ENCODE measurements at places on chromosomes 3 and 15.
A peak's percentile ranks its signal among the peaks of the same experiment; 100 is the strongest.

DNA sequence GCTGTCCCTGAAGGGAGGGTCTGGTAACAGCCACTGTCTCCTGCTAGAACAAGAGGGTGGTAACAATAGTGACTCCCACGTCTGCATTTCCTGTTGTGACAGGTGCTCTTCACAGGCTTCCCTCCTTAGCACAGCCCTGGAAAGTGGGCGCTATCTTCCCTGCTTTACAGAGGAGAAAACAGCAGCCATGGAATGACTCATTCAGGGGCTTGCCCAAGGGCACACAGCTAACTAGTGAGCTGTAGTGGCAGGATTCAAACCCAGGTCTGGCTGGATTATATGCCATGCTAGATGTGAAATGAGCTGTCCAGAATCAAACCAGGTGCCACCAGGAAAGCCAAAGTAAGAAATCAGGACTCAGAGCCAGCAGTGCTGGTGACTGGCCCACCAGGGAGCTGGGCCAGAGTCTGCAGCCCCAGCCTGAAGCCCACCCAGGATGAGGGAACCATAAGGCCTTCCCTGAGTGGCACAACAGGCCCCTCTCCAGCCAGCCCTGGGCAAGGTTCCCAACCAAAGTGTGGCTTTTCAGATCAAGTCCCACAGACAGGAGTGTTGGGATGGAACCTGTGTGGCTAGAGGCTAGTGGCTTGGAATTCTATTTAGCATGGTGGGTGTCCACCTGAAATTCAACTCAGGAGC, 102.4 kb downstream of the ETFA start:
- no peak for DNase-seq

- no peak for DNase-seq
Observed at GRCh38 chr3:43162230-43163084, 56.6 kb upstream of the POMGNT2 start.

DNA sequence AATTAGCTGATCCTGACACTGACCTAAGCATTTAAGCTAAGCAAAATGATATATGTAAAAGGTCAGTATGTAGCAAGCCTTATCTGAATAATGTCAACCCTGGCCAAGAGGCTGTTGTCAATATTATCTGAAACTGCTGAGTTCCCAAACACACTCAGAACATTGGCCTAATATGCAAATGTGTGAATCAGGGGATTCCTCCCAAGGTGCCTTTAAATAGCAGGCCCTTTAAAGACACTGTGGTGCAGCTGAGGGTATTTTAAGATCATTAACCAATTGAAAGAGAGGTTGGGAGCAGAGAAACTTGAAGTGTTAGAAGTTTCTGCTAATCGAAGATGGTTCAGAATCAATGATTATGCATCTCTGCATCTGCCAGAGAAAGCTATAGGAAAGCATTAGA, 207.0 kb downstream of the NTRK3 start:
- DNase-seq, result no peak

- no peak for DNase-seq
Observed at GRCh38 chr3:48467473-48468267, 21.1 kb downstream of the ATRIP start.

GRCh38 chr3:132549169-132549568, 47.9 kb upstream of the ACKR4 start:
- no peak for DNase-seq

- no peak for DNase-seq
Observed at GRCh38 chr3:60630953-60631352, 620.3 kb downstream of the FHIT start.

DNA sequence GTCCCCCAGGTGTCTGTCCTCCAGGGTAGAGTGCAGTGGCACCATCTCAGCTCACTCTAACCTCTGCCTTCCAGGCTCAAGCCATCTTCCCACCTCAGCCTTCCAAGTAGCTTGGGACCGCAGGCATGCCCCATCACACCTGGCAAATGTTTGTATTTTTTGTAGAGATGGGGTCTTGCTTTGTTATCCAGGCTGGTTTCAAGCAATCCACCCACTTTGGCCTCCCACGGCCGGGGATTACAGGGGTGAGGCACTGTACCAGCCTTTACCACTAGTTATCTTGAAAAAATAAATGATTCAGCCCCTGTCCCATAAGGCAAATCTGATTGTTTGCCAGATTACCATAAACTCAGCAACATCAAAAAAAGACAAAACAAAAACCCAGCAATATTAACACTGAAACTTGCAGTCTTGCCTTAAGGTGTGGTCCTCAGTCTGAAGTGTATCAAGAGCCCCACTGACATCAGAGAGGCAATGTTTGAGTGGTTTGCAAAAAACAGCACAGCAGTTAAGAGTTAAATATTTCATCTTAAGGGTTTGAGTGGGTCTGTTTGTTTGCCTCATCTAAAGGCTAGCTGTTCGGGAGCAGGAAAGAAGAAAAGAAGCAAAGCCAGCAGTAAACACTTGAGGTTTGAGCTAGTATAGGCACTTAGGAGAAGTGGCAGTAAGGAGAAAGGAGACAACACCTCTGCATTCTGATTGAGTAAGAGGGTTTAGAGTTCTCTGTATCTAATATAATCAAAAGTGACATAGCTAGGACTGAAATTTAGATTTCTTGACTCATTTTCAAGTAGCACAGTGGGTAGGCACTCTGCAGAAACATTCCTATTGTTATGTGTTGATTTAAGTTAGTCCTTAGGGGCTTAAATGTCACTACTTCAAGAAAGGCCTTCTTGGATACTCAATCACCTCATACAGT, 26.3 kb upstream of the EDEM1 start:
- DNase-seq, result no peak

DNA sequence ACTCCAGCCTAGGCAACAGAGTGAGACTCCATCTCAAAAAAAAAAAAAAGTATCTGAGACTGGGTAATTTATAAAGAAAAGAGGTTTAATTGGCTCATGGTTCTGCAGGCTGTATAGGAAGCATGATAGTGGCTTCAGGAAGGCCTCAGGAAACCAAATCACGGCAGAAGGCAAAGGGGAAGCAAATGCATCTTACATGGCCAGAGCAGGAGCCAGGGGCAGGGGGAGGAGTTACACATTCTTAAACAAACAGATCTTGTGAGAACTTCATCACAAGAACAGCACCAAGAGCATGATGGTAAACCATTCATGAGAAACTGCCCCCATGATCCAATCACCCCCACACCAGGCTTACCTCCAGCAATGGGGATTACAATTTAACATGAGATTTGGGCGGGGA, 37.2 kb downstream of the ACAP2 start:
- DNase-seq, result no peak

- DNase-seq, result no peak
Observed at GRCh38 chr3:112579232-112579631, 17.4 kb downstream of the SLC35A5 start.

GRCh38 chr15:51869060-51869421, 39.6 kb downstream of the TMOD3 start:
- DNase-seq, result no peak

DNA sequence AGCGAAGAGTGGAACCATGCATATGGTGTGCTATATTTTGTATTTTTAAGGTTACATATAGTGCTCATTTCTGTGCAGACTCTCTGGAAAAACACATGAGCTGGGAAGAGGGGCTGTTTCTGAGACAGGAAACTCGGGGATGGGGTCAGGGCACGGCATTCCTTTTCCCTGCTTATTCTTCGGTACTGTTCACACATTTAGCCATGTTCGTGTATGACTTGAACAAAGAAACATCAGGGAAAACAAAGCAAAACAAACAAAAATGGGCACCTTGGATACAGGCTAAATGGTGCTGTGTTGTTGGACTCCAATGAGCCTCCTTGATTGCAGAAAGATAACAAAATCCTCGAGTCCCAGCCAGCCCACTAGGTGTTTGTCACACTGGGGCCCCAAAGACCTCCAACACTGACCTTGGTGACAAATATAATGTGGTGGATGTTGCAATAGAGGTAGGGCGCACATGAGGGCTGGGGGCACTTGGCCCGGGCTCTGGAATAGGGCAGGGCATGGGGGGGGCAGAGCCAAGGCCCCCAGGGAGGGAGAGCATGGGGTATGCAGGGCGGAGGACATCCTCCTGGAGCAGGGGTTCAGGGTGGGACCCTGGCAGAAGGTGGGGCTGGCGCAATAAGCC, 19.3 kb downstream of the DNASE1L3 start:
- no peak for DNase-seq

DNA sequence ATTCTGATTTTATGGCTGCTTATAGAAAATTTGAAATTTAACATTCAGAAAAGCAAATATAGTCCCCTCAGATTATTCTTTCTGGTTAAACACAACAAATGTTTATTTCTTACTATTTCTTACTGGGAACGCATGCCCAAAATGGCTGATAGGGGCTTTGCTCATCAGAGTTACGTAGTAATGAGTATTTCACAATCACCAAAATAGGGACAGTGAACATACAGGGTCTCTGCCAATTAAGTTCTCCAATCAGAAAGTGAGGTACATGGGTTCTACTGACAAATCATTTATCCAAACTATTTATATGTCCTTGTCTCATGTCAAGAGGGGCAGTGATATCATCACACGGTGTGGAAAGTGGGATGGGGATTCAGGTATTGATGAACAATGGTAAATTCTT, 154.5 kb downstream of the BCHE start:
- DNase-seq, result no peak

DNA sequence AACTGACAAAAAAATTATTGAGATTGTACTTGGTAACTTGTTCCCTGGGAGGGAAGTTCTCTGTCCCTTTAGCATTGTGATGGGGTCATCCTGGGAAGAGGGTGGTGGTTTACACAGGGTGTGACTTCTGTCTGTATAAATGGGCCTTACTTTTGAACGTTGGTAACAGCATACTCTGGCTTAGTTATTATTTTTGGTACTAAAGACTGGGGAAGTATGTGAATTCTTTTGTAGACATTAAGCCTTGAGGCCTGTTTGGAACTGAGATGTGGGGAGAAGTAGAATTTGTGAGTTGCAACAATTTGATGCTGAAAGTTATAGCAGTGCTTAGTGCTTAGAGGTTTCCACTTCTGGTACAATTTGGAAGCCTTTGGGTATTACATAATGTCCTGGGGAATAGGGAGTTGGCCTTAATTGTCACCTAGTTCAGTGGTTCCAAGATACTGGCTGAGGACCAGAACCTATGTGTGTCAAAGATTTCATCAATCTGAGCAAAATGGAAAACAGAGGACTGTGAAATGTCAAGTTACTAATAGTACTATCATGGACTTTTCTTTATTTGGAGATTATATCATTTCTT, 15.9 kb downstream of the TLNRD1 start:
- DNase-seq, result no peak

- DNase-seq, result no peak
Observed at GRCh38 chr15:93152360-93152759, 63.3 kb upstream of the RGMA start.

- no peak for DNase-seq
Observed at GRCh38 chr3:35505181-35505580, 134.1 kb upstream of the ARPP21 start.

GRCh38 chr3:122681284-122681973, 790 bp downstream of the PARP14 start:
- DNase-seq, result no peak

- no peak for DNase-seq
Observed at GRCh38 chr3:193851941-193852674, 259.1 kb downstream of the OPA1 start.

DNA sequence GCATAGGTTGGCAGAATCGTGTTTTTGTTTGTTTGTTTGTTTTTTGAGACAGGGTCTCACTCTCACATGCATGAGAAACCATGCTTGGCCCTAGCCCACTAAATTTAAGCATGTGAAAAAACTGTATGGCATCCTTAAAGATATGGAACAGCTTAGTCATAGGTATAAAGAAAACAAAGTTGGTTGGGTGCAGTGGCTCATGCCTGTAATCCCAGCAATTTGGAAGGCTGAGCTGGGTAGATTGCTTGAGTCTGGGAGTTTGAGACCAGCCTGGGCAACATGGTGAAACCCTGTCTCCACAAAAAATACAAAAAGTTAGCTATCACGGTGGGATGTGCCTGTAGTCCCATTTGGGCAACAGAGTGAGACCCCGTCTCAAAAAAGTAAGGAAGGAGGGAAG, 25.2 kb downstream of the EXD1 start:
- no peak for DNase-seq

DNA sequence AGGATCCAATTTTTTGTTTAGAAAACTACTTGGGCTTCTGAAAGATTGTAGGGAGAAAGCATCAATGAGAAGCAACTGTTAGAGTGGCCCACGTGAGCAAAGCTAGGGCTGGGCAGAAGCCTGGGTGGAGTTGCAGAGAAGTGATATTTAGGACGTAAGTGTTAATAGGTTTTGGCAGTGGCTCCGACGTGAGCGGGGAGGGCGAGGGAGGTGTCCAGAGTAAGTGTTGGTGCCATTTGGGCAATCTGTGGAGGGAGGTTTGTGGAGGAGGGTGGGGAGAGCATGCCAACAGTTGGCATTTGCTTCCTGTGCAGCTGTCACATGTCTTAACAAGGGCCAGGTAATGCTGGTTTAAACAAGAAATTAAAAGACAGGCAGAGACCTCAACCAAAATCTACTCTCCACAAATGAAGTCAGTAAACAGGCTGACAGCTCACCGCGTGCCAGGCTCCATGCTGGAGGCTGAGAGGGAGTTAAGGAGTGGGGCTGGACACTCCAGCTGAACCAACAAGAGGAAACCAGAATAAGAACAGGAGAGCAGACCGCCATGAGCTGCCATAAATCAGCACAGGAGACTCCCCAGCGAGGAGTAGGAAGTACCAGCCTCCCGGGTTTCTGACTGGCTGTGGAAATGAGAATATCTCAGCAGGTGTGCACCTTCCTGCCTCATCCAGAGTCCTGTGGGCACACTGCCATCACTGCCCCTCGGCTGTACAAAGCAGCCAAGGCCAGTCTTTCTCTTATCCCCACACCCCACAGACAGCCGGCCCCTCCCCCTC, 232.6 kb downstream of the ABHD5 start:
- no peak for DNase-seq

DNA sequence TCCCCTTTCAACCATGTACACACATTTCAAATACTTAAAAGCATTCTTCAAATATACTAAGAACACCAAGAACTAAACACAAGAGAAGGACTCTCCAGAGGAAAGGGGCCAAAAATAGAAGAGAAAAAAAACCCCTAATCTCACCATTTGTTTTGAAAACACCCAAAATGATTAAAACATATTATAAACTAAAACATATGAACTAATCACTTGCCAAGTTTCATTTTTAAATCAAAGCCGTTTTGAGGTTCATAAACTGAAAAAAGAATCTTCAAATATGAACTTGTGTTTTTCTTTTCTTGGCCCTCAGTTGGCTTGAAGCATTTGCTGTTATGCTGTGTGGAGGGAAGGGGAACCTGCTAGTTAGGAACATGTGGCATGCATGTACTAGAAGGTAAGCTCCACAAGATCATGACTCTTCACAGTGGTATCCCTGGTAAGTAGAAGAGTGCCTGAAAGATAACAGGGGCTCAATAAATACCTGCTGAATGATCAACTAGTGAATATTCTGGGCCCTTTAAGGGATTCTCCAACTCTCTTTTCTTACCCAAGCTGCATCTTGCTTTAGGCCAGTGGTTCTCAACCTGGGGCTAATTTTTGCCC, 224.5 kb downstream of the TIGIT start:
- no peak for DNase-seq

DNA sequence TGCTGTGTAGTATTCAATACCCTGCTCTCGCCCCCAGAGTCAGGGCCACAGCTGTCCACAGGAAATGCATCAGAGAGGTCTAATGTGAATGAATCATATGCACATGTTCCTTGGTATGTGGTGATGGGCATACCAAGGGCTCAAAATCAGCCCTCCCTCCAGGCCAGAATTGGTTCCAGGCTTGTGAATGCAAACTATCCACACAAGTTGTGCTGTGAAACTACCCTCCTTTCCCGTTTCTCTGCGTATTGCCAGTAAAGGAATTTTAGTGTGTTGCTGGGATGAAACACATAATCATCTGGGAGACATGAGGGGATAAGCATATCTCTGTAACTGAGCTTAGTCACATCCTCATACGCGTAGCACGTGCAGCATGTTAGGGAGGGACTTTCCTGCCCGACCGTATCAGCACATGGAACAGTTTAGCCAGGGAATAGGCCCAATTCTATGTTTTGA, 9.2 kb upstream of the MME start:
- DNase-seq, result peak; percentile 5

All from GOT3 (cell line).